Stimulated activated CD4-positive, alpha-beta T cell treated with anti-CD3 and anti-CD28 coated beads, Interleukin-15, amount 100 ng/mL, for 48 hours (primary cell): ENCODE measurements at places on chromosomes 4 and X.

GRCh38 chrX:56089376-56089775 lies 142.8 kb upstream of the KLF8 start:
- DNase-seq = no peak

DNA sequence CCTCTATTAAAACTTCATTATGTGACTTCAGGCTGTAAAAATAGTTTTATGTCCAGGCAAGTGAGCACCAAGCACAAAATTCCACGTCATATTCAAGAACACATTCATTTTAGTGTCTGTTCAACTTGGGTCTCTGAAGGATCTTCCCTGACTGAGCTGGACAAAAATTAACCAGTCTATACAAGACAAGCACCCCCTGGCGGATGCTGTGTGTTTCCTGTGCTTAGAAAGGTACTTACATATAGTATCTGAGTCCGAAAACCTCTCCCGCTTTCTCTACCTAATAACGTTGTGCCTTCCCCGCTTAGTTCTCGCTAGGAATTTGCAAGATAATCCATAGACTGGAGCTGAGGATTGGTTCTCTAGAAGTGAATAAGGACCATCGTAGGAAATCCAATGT lies 2214.5 kb upstream of the TENM3 start:
- no peak for DNase-seq

DNA sequence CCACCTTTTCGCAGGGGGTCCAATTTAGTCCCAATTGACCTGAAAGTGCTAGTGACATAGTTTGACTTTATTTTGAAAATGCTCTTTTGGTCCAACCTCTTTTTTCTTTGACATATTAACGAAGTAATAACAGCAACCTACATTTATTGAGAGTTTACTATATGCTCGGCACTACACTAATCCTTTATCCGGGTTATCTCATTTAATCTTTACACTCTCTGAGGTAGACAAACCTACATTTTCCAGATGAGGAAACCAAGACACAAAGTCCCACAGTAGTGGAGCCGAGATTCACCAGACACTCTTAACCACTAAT lies 307 bp upstream of the ATRX start:
- DNase-seq = no peak

DNA sequence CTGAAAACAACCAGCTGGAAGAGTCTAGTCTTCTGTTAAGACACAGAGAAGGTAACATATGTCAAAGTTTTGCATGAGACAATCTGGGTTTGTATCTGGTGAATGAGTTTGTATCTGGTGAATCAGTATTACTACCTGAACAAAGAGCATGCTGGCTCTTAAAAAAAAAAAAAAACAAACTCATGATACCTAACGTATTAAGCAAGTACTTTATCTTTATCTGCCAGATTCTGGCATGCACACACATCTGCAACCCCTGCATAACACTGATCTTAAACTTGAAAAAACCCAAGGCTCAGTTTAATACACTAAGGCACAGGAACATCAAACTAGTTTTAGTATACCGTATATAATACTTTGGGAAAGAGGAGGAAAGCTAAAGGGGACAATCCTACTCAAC lies 5.8 kb downstream of the YTHDC1 start:
- no peak for DNase-seq

DNA sequence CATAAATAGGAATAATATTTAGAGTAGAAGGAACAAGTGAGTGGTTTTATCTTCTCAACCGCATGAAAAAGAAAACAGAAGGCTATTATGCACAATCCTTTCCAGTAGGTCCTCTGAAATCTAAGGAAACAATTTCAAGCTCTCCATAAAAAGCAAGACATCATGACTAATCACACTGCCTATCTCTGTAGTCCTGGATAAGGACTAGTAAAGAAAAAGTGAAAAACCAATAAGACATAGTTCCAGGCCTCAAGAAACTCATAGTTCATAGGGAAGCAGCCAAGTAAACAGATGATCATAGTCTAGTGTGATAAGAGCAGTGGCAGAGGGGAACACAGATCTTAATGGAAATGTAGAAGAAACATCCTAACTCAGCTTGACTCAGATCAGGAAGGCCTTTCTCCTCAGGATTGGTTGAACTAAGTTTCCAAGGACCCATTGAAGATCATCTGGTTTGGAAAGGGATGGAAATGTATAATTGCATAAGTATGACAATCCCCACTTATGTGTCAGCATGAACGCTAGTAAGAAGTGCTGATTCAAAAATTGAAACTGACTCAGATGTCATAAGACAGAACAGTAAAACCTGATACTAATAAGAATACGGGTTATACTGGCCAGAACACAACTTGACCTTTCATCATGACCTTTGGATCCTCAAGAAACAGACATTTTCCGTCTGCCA lies 155.3 kb downstream of the GRIA3 start:
- no peak for DNase-seq

- DNase-seq = no peak
These were observed 36.4 kb downstream of the PCDH7 start for GRCh38 chr4:30756553-30756952.

DNA sequence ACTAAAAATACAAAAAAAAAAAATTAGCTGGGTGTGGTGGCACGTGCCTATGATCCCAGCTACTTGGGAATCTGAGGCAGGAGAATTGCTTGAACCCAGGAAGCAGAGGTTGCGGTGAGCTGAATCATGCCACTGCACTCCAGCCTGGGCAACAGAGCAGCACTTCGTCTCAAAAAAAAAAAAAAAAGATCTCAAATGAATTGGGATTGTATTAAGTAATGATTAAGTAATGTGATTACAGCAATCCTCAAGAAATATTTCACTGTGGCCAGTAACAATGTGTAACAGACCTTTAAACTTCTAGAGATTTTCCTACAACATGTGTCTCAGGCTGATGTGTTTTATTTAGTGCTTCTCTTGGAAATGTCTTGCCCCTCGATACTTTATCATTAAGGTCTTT lies 46.8 kb downstream of the PKD2 start:
- DNase-seq = no peak

DNA sequence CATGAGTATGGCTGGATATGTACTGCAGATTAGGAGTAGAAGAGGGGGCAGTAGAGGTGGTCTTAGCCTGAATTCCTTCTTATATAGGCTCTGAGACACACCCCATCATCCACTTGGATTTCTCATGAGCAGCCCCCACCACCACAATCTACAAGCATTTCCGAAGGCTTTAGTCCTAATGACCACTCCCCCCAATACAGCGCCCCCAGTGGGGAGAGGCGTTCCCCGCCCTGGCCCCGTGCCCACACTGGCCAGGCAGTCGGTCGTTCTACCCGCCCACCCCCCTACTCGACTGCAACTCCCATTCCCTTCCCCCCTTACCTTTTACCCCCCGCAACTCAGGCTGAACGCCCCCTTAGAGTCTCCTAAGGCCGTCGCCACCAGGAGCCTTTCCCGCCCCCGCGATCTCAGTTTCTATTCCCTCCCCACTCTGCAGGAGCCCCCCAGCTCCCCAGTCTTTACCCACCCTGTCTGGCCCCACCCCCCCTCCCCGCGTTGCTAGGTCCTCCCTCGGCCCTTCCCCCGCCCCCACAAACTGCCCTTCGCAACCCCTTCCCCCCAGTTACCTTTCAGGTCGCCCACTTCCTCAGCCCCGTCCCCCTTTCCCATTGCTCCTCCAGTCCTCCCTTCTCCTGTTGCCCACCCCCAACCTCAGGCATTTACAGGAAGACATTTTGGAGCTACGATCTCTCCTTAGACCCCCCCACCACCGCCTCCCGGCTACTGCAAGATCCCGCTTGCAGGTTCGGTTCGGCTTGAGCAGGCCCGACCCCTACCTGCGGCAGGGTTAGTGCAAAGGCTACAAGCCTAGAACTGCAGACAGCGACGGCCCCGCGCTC lies 468 bp downstream of the ZMYM3 start:
- peak; percentile 6 for DNase-seq

DNA sequence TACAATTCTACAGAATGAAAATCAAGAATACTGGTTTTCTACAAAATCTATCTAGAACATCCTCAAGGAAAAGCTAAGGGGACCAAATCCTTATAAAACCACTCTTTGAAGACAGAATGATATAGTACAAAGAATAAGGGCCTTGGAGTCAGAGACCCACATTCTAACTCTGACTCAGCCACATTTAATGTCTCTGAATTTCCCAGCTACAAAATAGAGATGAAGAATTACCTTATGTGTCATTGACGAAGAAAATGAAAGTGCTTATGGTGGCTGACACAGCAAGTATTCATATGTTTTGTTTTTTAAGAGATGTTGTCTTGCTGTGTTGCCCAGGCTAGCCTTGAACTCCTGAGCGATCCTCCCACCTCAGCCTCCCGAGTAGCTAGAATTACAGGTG lies 35.9 kb upstream of the CXorf38 start:
- DNase-seq = no peak

DNA sequence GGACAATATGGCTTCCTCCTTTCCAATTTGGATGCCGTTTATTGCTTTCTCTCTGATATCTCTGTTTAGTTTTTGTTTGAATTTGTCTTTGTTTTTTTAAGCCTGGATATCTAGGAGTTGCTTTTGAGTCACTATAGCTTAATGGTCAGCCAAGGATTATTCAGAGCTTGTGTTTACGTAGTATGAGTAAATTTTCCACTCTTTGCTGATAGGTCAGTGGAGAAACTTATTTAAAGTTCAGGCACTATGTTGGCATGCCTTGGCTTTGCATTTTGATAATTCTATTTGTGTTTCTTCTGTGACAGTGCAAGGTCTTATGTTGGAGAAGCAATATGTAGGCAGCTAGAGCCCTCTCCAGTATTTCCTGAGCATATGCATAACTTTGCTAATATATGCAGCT lies 315.2 kb downstream of the GRID2 start:
- no peak for DNase-seq

- no peak for DNase-seq
These were observed 206.6 kb upstream of the ITM2A start for GRCh38 chrX:79573760-79574159.

- no peak for DNase-seq
These were observed 9.1 kb downstream of the GRPEL1 start for GRCh38 chr4:7058792-7059191.

DNA sequence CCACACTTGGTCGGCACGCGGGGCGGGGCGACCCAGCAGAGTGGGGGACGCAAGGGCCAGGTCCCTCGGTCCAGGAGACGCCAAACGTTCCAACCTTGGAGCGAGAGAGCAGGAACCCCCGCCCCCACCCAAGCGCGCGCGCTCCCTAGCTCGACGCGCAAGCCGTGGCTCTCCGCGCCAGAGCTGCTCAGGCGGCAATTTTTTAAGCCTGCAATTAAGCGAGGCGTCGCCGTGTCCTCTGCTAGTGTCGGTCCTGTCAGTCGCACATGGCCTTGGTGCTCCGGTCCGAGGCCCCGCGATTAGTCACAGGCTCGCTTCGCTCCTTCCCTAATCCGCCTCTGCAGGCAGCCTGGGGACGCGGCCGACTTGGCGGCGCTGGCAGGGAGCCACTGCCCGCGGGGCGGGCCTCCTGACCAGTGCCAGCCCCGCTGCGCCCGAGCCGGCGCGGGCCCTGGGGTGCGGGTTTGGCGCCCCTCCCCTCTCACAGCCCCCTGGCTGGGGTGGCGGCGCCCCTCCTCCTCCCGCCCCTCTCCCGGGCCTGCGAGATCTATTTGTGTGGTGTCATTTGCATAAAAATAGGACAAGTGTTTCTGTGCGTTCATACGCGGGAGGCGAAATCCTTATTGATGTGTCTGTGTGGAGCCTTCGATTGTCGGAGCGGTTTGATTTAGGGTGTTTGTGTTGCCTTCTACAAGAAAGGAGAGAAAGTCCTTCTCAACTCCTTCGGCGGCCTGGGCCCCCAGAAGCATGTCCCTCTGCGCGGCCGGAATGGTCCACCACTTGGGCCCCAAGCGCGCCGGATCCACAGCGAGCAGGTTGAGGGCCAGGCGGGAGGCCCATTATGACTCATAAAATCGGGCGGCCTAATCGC lies 9.8 kb upstream of the BCOR start:
- no peak for DNase-seq

GRCh38 chrX:150313514-150313913 lies 49.6 kb upstream of the MAMLD1 start:
- DNase-seq = no peak

- DNase-seq = no peak
These were observed 725.9 kb upstream of the GRID2 start for GRCh38 chr4:91577864-91578263.

DNA sequence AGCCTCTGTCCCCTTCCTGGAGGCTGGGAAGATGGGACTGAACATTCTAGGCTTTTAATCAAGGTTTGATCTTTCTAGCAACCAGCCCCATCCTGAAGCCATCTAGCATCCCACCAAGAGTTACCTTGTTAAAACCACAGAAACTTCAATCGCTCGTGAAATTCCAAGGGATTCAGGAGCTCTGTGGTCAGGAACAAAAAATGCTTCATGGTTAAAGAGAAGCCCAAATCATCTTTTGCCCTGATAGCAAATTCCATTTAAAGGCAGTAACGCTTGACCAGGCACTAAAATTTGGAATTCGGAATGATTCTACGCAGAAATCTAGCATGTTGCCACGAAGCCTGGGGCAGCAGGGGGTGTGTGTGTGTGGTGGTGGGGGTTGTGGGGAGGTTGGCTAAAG lies 47.8 kb downstream of the CASP6 start:
- no peak for DNase-seq

- DNase-seq = no peak
These were observed 369.3 kb downstream of the DMD start for GRCh38 chrX:32842053-32842452.

- DNase-seq = no peak
These were observed 50.6 kb downstream of the TBL1X start for GRCh38 chrX:9515489-9515888.

GRCh38 chr4:48815483-48815882 lies 15.4 kb upstream of the OCIAD1 start:
- no peak for DNase-seq

DNA sequence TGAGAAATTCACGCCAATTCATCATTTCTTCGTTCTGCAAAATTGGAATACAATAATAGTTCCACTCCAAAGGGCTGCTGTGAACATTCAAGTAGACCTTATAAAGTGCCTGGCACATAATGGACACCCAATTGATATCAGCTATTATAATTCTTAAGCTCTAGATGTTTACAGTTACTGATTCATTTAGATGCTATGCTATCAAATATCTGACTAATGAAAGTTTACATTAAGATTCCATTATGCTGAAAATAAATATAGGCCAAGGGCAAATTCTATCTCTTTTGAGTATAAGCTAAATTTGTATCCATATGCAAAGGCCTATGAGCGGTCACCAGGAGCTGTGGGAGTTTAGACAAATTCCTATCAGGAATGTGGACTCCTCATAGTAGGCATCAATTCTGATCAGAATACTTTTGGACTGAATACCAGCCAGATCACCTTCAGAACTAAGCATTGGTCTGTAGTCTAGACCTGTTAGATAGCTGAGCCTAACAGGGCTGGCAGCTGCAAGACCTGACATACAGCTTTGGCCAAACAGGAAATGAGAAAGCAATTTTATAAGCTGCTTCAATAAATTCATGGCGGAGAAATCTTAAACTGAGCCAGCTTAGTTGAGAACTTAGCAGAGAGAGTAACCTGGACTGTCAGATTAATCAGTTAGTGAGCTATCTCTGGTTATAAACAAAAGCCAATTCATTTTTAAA lies 384.3 kb upstream of the ACTRT1 start:
- no peak for DNase-seq

DNA sequence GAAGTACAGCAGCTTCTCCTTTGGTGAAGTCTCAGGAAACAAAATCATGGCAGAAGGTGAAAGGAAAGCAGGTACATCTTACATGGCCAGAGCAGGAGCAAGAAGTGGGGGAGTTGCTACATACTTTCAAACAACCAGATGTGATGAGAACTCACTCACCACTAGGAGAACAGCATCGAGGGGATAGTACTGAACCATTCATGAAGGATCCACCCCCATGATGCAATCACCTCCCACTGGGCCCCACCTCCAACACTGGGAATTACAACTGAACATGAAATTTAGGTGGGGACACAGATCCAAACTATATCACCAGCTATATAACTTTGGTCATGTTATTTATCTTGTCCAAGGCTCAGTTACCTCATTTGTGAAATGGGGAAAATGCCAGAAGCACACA lies 159.4 kb downstream of the OPHN1 start:
- no peak for DNase-seq
